ENCODE measurements at places on chromosomes 1 and 21.

GRCh38 chr1:55329808-55330432, 114.8 kb upstream of the USP24 start:
- peak; percentile 82 for DNase-seq

DNA sequence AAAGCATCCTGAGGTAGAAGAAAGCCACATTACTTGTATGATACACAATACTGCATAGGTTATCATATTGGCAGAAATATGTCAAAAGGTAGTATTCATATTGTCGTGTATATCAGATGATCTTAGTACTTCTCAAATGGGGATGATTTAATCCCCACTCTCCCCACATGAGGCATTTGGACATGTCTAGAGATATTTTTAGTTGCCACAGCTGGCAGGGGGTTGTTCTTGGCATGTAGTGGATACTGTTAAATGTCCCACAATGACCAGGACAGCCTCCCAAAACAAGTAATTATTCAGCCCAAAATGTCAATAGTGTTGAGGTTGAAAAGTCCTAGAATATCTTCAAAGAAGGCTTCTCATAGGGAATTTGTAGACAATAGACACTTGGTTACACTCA, 162.8 kb downstream of the NEGR1 start:
- no peak for DNase-seq

- DNase-seq, result peak; percentile 12
Measured at GRCh38 chr1:100455478-100456072, 82.4 kb upstream of the GPR88 start.

DNA sequence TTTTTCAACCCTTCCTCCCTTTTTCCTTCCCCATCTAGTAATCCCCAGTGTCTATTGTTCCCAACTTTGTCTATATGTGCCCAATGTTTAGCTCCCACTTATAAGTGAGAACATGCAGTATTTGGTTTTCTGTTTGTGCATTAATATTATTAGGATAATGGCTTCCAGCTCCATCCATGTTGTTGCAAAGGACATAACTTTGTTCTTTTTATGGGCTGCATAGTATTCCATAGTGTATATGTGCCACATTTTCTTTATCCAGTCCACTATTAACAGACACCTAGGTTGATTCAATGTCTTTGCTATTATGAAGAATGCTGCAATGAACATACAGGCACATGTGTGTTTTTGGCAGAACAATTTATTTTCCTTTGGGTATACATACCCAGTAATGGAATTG, 121.0 kb upstream of the C1orf105 start:
- DNase-seq, result no peak

DNA sequence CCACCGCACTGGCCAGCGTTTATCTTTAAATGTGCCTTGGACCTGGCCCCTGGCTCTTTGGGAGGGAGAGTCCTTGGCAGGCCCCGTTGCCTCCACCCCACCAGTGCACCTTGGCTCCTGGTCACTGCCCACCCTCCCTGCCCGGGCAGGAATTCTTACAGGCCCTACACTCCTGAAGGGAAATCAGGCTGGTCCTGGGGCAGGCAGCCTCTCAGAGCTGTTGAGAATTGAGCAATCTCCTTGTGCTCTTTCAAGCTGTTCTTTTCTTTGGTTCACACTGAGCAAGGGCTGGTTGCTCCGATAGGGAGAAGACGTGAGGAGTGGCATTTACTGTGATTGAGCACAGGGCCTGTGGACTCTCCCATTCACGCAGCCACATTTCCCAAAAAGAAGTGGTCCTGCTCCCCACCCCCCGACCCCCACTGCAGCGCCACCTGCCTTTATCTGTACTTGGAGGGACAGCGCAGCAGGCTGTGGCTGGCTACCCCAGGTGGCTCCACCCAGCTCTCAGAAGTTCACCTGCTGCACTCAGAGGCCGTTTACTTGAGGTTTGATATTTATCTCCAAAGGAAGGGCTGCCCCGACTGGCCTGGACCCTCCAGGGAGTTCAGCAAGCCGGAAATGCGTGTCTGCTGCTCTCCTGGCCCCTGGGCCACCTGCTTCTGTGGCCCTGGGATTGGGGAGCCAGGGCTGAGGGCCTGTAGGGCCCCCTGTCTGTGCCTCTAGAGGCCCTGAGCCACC, 47.8 kb downstream of the SKI start:
- DNase-seq, result peak; percentile 88

- no peak for DNase-seq
Measured at GRCh38 chr1:182662956-182663355, 21.4 kb downstream of the RGS8 start.

DNA sequence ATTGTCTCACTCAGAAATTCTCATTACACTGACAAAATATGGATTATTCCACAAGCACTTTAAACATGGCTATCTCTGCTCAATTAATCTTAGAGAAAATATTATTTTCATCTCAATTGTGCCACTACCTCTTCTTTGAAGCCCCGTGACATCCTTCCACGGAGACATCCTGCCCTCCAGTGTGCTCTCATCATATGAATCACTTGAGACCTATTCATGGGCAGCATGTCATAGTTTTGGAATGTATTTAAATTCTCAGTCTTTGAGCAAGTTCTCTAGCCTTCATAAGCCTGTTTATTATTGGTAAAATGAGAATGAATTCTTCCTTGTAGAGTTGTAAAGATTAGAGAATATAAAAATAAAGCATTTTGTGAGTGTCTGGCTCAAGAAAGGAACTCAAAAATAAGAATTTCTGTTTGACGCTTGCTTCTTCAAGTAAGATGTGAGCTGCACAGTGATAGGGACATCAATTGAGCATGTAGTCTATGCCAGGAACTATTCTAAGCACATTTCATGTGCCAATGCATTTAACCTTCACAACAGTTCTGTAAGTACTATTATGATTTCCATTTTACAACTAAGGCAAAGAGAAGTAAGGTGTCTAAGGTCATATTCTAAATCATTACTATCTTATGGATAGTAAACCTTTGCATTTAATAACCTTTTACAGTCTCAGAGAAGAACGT, 557.4 kb upstream of the ZRANB2 start:
- DNase-seq, result peak; percentile 47

GRCh38 chr1:40842207-40842606, 20.0 kb downstream of the CITED4 start:
- DNase-seq, result no peak

DNA sequence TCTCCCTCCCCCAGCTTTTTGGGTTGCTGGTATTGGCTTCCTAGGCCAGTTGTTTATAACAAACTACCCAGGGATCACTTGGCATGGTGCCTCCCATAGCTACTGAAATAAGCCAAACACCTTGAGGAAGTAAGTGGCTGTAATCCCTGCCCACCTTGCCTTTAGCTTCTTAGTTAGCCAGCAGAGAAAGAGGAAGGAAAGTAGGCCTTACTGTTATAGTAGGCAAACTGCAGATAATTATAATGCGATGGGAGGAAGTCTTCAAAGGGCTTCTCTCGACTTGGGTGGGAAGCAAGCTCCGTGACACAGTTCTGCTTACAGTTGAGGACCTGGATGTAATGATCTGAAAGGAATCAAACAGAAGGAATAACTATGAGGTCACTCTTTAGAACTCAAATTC, 8.2 kb downstream of the P3H1 start:
- no peak for DNase-seq

- no peak for DNase-seq
Measured at GRCh38 chr21:41985662-41986416, 24.3 kb downstream of the ZBTB21 start.

GRCh38 chr1:225257081-225257480, 170.8 kb downstream of the LBR start:
- no peak for DNase-seq

DNA sequence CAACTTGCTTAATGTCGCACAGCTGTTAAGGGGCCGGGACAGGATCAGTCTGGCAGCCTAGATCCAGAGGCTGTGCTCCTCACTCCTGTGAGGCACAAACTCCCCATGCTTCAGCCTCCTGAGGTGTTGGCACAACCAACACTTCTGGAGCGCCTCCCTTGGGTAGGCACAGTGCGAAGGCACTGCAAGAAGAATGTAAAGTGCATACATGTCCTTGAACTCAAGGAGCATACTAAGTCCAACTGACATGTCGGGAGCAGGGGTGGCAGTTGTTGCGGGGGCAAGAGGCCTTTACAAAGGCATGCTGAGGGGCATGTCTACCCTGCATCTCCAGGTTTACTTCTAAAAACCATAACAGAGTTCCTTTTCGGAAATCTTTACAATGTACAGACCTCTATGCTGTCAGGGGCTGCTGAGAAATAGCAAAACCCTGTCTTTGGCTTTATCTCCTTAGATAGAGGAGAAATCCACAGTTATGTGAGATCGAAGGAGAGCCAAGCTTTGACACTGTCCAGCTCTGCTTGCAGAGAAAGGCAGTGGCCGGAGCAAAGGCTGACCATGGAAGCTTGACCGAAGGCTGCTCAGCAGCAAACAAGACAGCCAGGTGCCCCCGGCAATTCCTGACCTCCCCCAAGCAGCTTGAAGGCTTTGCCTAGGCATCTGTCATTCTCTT, 93.9 kb downstream of the CDC7 start:
- peak; percentile 87 for DNase-seq

GRCh38 chr1:116767782-116768382, 13.7 kb downstream of the CD2 start:
- DNase-seq, result no peak

GRCh38 chr21:39117440-39117970, 65.7 kb downstream of the PSMG1 start:
- DNase-seq, result no peak

- no peak for DNase-seq
Measured at GRCh38 chr1:213281640-213282301, 230.7 kb downstream of the RPS6KC1 start.

- peak; percentile 45 for DNase-seq
Measured at GRCh38 chr1:26161415-26162219, 2.7 kb downstream of the FAM110D start.

DNA sequence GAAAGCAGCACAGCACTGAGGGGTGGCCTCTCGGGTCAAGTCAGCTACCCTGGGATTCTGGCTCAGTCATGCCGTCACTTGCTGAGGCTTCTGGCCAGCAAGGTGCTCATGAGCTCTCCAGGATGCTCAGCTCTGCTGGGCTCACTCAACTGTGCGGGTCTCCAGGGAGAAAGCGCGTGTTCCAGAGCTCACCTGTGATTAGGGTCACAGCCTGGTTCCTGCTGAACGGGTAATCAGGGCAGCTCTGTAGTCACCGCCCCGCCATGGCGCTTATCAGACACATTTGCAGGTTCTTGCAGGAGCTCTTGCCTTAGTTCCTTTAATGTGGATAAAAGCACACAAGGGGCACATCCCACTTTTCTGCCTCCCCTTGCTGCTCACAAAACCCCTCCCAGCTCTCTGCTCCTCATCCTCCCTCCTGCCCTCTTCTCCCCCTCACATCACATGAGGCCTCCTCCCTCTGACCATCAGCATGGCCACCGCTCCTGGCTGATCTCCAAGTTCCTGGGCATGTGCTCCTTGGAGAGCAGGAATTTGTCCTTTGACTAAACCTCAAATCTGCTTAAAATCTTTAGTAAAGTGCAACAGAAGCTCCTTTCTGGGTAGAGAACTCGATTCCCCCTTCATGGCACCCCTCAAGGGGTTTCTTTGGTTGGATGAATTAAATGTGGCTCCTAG, 2.0 kb downstream of the PCP4 start:
- DNase-seq, result no peak

DNA sequence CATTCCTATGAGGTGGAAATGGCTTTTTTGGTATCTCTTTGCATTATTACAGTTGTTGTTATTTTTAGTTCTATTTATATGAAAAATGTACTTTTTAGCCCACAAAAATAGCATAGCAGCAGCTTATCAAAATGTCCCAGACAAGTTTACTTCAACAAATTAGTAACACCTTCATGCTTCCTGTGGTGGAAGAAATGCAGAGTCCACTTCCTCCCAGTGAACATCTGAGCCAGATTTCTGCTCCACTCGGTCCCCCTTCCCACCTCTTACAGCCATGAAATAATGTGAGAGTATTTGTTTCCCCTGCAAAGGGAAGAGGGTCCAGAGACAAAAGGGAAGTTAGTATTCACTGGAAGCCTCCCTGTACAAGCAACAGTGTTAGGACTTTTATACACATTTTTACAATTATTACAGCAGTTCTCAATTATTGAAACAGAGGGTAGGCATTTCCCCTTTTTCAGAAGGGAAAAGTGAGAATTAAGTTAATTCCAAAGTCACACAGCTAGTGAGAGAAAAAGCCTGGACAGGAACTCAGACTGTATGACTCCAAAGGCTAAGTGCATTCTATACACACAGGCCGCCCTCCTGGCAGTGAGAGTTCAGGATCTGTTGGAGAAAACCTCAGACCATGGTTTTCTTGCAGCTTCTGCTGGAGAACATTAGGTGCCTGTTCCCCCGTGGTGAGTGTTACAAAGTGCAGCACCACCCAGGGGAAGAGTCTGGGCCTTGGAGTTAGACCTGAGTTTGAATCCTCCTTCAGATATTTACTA, 126.5 kb downstream of the PBX1 start:
- no peak for DNase-seq

GRCh38 chr1:30151119-30151518, 572.3 kb downstream of the MATN1 start:
- DNase-seq, result no peak

- no peak for DNase-seq
Measured at GRCh38 chr1:170568197-170568596, 36.2 kb downstream of the GORAB start.

DNA sequence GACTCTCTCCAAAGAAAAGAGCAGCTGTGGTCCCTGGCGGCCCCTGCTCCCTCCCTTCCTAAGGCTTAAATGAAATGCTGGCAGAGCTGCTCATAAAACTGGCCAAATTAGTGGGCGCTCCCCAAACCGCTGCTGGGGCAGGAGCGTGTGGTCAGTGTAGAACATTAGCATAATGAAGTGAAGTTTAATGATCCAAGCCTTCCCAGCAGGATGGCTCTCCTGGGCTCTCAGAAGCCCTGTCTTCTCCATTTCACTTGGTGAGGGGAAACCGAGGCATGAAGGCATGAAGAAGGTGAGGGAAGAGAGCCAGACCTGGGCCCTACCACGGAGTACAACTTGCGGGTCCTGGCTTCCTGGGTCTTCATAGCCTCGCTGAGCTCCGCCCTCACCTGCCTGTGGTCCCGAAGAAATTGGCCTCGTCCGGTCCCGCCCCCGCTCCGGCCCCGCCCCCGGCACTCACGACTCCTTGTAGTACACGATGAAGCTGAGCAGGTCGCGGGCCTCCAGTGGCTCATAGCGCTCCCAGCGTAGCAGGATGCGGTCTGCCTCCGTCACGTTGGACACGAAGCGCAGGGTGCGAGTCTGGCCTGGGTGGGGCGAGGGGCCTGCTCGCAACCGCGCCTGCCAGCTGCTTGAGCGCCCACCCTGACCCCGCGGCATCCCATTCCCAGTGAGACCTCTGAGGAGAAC, 10.3 kb downstream of the INSRR start:
- no peak for DNase-seq

DNA sequence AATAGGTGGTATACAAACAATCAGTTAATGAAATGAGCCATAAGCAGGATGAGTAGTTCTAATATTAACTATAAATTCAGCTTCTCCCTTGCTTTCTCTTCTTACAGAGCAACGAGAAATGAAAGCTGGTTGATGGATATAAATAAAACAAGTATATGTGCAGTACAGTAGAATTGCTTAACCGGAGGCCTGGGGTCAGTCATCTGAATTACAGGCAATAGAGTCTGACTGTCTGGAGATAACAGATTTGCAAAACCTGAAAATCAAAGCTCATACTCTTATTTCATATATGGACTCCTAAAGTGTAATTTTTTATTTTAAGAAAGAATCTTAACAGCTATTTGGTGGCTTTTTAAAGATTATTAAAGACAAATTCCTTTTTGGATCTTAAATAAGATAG, 43.1 kb upstream of the SGIP1 start:
- peak; percentile 66 for DNase-seq

GRCh38 chr1:186212568-186213224, 162.4 kb downstream of the TPR start:
- peak; percentile 89 for DNase-seq
